ENCODE measurements at places on chromosomes 6 and 20. TPM values are rescaled to one million over a fixed set of nuclear protein-coding genes. Genes with fewer than 3 reads are reported as not detected.

GRCh38 chr6:28589957-28590349 lies 64.3 kb downstream of the GPX5 start:
- H3K36me3 ChIP-seq, result peaks cover 5% of the 10 kb centered on the region
- H3K4me1 ChIP-seq, result peaks cover 17% of the 10 kb centered on the region
- peak overlapping the region; percentile 44 for H3K4me3 ChIP-seq
- no peak overlapping the region for H3K27ac ChIP-seq

GRCh38 chr20:24359321-24360027 lies 110.0 kb upstream of the SYNDIG1 start:
- H3K4me3 ChIP-seq, result no peak overlapping the region
- no peaks in the 10 kb centered on the region for H3K4me1 ChIP-seq
- no peaks in the 10 kb centered on the region for H3K27me3 ChIP-seq
- no peak overlapping the region for H3K27ac ChIP-seq

DNA sequence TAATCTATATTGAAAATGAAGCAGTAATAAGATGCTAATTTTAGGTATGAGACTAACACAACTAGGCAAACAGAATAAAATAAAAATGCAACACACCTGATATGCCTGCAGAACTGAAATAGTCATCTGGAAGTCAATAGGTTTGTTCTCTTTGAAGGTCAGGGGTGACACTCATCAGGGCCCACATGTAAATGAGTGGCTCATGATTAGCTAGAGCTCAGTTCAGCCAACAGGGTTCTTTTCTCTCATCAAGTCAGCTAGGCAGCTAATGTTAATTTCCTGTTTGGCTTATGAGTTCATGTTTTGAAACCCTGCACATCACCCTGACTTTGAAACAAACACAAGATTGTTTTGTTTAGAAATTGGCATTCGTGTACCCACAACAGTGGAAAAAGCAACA lies 23.8 kb downstream of the SMLR1 start:
- no peak overlapping the region for H3K27ac ChIP-seq
- no peaks in the 10 kb centered on the region for H3K36me3 ChIP-seq
- H3K4me1 ChIP-seq, result no peaks in the 10 kb centered on the region
- DNase-seq, result no peak
- no peak overlapping the region for H3K4me3 ChIP-seq

GRCh38 chr6:26502626-26503025 lies 2.5 kb downstream of the BTN1A1 start:
- peaks cover 2% of the 10 kb centered on the region for H3K36me3 ChIP-seq
- H3K4me1 ChIP-seq, result peaks cover 8% of the 10 kb centered on the region
- DNase-seq, result no peak
- H3K27me3 ChIP-seq, result peaks cover 32% of the 10 kb centered on the region
- H3K4me3 ChIP-seq, result no peak overlapping the region
- H3K27ac ChIP-seq, result no peak overlapping the region

The RBPJL gene
- not detected for total RNA-seq

All from naive thymus-derived CD8-positive, alpha-beta T cell (primary cell).